HAP-1 (cell line): ENCODE measurements at places on chromosomes 6 and 20.
A peak's percentile ranks its signal among the peaks of the same experiment; 100 is the strongest.

DNA sequence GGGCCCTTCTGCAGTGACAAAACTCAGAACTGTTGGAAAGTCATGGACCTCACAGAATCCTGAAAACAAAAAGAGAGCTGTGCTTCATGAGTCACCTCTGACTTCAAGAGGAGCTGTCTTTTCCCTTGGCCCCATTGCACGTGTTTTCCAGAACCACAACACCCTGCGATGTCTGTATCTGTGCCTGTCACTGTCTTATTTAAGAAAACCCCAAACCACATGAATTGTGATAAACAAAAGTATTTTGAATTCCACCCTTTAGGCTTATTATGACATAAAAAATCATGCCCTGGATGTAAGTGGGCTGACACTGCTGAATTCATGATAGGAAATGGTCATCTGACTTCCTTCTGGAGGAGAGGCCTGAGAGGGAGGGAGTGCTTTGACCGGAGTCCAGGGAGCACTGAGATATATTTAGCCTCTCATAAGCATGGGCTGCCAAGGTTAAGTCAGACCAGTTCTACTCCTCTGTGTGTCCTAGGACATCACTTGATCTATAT lies 96.4 kb upstream of the DUSP22 start:
- no peak for DNase-seq

GRCh38 chr6:92682516-92683398 lies 736.6 kb downstream of the EPHA7 start:
- no peak for DNase-seq

DNA sequence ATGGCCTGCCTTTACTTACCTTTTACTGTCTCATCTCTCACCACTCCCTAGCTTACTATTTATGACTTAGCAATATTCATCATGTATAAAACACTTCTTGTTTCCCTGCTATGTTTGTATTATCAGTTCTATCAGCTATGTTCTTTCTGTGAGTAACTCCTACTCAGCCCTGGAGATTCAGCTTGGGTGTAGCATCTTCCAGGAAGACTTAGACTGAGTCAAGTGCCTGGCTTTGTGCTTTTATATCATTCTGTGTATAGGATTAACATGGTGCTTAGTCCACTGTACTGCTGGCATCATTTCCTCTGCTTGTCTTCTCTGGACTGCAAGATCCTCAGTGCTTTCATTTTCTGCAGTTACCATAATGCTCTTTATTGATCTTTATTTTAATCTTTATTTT lies 257.8 kb downstream of the BTBD3 start:
- DNase-seq, result no peak

DNA sequence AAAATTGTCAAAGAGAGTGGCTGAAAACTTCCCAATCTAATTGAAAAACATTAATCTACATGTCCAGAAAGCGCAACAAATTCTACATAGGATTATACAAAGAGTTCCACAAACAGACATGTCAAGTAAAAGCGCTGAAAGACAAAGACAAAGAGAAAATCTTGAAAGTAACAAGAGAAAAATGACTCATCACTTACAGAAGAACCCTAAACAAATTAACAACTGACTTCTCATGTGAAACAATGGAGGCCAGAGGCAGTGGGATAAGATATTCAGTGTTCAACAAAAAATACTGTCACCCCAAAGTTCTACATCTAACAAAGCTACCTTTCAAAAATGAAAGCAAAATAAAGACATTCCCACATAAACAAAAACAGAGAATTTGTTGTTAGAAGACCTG lies 2.0 kb upstream of the POM121L2 start:
- no peak for DNase-seq

DNA sequence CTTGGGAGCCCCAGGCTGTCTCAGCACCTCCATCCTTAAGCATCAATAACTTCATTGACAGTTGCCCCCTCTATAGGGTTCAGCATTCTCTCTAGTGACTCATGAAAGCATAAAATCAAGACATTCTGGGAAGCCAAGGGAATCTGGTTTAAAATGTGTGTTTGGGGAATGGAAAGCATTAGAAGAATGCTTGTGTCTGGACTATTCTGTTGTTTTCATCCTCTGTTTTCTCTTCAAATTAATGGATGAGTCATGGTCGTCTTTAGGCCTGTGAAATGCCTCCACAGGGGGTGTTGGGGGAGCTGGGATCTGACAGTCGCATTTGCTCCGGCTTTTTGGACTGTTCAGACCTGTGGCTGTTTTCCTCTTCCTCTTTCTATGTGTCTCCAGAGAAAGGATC lies 279.7 kb downstream of the CDC5L start:
- peak; percentile 18 for DNase-seq

DNA sequence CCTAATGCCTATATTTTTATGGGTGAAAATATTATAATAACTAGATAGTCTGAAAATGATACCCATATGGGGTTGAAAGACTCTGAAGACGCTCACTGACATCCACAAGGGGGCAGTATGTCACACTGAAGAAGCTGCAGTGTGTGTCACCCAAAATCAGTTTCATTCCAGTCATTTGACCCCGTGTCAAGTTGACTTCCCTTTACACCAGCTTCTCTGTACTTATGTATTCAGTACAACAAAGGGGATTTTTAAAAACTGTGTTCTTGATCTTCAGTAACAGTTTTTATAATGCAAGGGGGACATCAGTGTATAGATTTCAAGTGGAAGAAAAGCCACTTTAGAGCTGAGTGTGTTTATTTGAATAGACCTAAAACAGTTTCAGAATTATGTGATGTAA lies 19.3 kb downstream of the FAXC start:
- DNase-seq, result peak; percentile 75

- no peak for DNase-seq
Observed at GRCh38 chr6:2641044-2641725, 109.5 kb downstream of the MYLK4 start.

GRCh38 chr6:104688283-104688969 lies 171.3 kb downstream of the HACE1 start:
- DNase-seq, result no peak

GRCh38 chr20:58891718-58892140 lies 39.2 kb downstream of the GNAS start:
- peak; percentile 52 for DNase-seq

- no peak for DNase-seq
Observed at GRCh38 chr20:53381568-53382262, 211.9 kb downstream of the ZNF217 start.

DNA sequence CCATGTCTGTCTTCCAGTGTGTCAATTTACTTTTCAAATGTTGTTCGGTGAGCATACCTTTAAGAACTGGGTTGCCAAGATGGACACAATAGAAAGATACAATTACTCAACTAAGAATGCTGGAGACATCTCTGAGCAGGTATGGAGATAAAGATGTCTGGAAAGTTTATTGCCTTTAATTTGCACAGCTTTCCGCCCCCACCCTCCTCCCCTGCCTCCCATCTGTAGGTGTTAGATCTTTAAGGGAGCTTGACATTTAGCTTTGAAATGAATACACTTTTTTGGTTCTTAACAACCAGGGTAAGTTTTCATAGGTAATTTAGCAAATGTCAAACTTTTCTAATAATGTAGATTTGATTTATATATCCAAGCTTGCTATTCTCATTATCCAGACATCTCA lies 104.4 kb downstream of the BTBD3 start:
- DNase-seq, result no peak

DNA sequence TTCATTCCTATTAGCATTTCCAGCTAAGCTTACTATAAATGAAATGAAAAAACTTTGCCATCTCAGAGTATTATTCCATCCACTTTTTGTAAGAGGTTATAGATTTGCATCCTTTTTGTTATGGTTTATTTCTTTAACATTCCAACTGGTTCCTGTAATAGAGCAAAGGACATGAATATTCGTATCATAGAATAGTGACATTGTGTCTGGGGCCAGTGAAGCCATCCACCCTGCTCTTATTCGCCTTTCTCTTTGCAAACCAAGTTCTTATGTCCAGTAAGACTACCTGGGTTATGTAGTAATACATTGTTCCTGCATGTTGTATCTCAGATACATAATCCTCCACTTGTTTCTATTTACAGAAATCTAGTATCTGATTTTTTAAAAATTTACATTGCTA lies 43.1 kb downstream of the DCBLD1 start:
- no peak for DNase-seq

GRCh38 chr20:38217791-38218565 lies 42.6 kb downstream of the KIAA1755 start:
- no peak for DNase-seq

DNA sequence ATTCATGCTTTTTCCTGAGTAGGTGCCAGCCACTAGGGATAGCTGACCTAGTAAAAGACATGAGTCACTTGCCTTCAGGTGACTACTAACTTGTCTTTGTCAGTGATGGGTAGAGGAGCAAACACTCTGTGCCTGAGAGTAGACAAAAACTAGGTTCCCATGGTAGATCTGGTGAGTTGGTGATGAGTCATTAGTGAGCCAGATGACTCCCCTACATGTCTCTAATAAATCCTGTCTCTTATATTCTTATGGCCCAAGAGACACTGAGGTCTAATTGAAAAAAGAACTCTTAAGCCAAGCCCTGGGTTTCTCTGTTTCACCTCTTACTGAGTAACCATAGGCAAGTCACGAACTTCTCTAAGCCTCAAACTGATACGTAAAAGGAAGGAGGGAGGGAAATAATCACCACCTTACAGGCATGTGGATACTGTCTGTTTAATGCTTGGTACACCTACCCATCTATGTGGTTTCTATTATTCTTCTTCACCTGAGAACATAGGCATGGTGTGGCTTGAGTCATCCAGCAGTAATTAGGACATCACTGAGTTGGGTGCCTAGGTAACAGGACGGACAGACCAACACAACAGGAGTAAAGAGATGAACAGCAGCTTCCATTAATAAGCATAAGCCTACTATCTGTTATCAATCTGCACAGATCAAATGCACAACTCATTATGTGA lies 20.3 kb downstream of the TTPAL start:
- no peak for DNase-seq

DNA sequence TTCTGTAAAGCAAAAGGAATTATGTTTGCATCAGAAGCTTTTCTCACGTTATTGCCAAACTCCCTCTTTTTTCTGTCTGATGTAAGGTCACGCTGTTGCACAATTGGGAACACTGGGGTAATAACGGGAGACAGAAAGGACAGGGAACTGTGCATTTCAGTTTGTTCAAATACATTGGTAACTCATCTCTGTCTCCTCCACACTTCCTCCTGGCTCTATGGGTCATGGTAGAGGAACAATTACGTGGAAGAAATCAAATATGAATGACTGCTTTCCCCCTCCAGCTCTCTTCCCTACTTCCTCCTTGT lies 132.2 kb upstream of the TNFAIP3 start:
- DNase-seq, result no peak

GRCh38 chr6:89580997-89581666 lies 57.4 kb downstream of the LYRM2 start:
- no peak for DNase-seq

DNA sequence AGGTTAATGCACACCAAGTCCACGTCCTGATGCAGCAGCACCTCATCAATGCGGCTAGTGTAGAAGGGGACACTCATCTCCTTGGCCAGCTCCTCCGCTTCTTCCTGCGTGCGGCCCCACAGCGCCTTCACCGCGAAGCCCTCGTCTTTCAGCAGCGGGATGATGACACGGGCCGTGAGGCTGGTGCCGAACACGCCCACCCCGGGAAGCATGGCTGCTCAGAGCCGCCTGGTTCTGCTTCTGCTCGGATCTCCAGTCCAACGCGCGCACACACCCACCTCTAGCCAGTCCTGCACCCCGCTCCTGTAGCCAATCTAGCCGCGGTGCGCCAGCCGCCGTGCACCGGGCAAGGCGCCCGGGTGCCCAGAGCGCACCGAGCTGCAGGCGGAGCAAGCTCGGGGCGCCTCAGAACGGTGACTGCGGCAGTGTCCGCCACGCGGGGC lies 700 bp downstream of the GFOD1 start:
- peak; percentile 69 for DNase-seq

GRCh38 chr6:72933233-72933632 lies 292.1 kb downstream of the KHDC1L start:
- no peak for DNase-seq

GRCh38 chr6:106849120-106849519 lies 125.4 kb downstream of the CD24 start:
- DNase-seq, result no peak
